Heart right ventricle (tissue), 16 donors: ENCODE measurements at places on chromosomes 2 and 18. TPM values are rescaled to one million over a fixed set of nuclear protein-coding genes. Genes with fewer than 3 reads are reported as not detected.

- peak overlapping the region; percentile 2 for H3K27ac ChIP-seq
- H3K27me3 ChIP-seq: no peaks in the 10 kb centered on the region
- H3K4me1 ChIP-seq: peaks cover 38% of the 10 kb centered on the region
- H3K4me3 ChIP-seq: no peak overlapping the region
These were observed 212.0 kb downstream of the TNS1 start for GRCh38 chr2:217790681-217791392.

- no peak overlapping the region for H3K27ac ChIP-seq
- H3K36me3 ChIP-seq: no peaks in the 10 kb centered on the region
- no peak for DNase-seq
- H3K27me3 ChIP-seq: peaks cover 2% of the 10 kb centered on the region
- no peak overlapping the region for H3K4me3 ChIP-seq
- H3K4me1 ChIP-seq: no peaks in the 10 kb centered on the region
These were observed 142.6 kb downstream of the RTP5 start for GRCh38 chr2:242011991-242012764.

- no peaks in the 10 kb centered on the region for H3K27me3 ChIP-seq
- H3K4me1 ChIP-seq: peaks cover 8% of the 10 kb centered on the region
- H3K27ac ChIP-seq: no peak overlapping the region
- no peaks in the 10 kb centered on the region for H3K36me3 ChIP-seq
These were observed 18.8 kb upstream of the DTNB start for GRCh38 chr2:25692143-25692542.

The IL1RN gene
- 0.79 TPM for total RNA-seq
